Fibroblast of skin of abdomen (primary cell): ENCODE measurements at places on chromosomes 7 and 10.

GRCh38 chr10:131272897-131273451, 38.5 kb downstream of the TCERG1L start:
- DNase-seq: no peak

DNA sequence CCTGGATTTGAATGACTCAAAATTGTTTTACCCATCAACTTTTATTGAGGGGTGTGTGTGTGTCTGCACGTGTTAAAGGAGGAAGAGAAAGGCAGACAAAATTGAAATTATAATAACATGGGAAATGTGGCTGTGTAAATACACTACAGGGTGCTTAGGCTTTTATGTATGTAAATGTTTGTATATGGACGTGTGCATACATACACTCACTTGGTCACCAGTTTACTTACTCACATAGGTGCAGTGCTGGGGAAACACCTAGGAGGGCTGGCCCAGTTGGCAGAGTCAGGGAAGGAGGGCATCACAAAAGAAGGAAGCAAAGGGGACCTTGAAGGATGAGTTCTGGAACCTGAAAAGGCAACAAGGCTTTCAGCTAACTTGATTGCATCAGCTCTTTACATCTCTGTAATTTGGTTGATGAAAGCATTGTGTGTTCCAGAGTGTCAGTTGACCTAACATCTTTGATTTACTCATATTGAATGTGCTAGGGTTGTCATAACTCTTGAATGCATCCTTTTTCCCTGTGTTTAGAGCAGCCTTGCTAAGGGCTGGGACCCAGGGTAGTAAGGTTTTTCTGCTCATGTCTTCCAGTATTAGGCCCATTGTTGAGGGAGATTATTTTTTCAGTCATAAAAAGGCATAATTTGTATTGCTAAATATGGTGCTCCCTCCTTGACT, 10.2 kb downstream of the WDR11 start:
- no peak for DNase-seq

- no peak for DNase-seq
Measured at GRCh38 chr7:108257954-108258353, 127.8 kb upstream of the LAMB4 start.

DNA sequence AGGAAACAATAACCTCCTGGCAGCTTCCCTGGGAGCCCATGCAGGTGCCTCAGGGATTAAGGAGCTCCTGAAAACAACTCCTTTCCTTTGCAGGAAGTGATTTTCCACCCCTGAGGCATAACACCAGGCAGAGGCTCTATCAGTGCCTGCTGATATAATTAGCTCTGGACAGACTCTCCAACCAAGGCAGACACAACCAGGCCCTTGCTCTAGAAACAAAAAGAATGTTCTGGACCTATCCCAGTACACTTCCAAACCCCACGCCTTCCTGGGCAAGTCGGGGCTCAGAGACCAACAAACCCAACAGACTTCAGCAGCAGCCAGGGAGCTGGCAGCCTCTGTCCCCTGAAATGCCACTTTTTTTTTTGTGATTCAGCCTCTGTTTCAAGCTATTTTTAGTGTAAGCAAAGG, 247.1 kb downstream of the KCNMA1 start:
- DNase-seq: no peak
